Non-pigmented ciliary epithelial cell (primary cell): ENCODE measurements at places on chromosomes 1 and 21.

GRCh38 chr1:184945029-184945428 lies 29.3 kb downstream of the NIBAN1 start:
- DNase-seq: no peak

DNA sequence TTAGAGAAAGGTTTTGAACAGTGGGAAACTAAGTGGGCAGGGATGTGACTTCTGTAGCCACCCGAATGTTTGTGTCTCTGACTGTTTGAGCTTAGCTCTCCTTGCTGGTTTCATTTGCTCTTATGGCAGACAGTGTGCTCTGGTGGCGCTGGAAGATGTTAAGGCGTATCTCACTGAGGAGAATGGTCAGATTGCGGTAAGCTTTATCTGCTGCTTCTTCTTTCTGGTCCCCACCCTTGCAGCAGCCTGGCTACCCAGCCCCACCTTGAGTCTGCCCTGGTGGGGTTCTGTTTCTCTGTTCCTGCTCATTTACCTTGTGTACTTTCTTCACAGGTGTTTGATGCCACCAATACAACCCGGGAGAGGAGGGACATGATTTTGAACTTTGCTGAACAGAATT lies 9.9 kb downstream of the PFKFB2 start:
- DNase-seq: no peak

DNA sequence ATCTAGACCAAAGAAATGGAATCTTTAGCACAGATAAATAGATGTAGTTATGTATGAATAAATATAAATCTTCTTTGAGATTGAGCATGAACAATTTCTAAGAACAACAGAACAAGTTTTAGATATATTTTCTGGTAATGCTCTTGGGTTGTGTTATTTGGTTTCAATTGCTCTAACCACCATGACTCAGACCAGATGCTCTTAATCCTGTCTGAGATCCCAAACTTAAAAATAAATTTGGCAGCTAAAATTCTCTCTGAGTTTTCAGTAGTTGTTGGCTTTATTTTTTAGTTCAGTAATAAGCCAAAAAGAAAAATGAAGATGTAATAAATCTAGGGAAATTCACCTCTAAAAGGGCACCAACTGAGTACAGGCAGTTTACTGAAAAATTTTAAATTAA lies 1693.4 kb downstream of the NCAM2 start:
- no peak for DNase-seq

- DNase-seq: no peak
These were observed 21.8 kb downstream of the RPRD2 start for GRCh38 chr1:150385537-150386445.

DNA sequence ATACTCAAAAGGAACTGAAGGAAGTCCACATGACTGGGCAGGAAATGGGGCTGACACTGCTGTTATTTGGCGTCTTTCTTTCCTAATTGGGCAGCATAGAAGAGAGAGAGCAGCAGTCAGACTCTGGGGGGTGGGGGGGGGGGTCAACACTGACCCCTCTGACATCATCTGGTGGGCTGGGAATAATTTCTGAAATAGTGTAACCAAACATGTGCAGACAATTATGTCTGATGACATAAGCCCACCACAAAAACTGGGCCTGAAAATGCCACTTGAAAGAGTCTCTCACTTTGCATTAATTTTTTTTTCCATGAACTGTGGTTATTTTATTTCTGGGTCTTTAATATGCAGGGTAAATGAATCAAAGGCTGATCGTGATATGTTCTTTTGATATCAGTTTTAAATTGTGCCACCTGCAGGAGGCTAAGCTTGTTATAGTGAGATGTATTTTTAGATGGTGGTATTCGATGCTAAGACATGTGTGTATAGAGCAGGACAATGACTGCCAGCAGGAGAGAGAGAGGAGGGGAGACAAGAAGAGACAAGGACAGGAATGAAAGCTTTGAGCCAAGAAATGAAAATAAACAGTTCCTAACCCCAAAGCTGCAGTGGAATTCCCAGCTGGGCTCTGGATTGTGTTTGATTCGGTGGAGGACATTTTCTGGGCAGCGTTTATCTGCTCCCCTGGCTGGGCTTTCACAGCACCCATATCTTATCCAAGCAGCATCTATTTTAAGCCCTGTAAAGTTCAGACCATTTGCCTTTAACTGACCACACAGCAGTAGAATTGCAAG lies 264.7 kb downstream of the PBX1 start:
- DNase-seq: peak; percentile 52

- no peak for DNase-seq
These were observed 663.7 kb downstream of the PTPRC start for GRCh38 chr1:199302554-199302953.

DNA sequence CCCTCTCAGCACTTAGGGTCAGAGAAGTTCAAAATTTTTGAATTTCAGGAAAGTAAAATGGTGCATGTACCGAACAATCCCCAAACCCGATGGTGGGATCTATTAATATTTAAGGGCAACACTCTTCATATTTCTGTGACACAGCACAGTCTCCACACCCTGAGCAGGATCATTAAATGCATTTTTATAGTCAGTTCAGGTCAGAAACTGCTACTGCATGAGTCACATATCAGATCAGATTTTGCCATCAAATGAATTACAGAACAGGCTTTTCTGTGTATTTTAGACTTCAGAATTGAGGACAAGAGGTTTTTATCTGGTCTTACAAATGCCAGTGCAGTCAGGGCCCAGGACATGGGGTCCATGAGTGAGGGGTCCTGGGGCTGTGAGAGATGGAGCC lies 79.2 kb downstream of the RIPK4 start:
- DNase-seq: no peak

GRCh38 chr21:27339902-27340301 lies 373.0 kb upstream of the ADAMTS5 start:
- no peak for DNase-seq

DNA sequence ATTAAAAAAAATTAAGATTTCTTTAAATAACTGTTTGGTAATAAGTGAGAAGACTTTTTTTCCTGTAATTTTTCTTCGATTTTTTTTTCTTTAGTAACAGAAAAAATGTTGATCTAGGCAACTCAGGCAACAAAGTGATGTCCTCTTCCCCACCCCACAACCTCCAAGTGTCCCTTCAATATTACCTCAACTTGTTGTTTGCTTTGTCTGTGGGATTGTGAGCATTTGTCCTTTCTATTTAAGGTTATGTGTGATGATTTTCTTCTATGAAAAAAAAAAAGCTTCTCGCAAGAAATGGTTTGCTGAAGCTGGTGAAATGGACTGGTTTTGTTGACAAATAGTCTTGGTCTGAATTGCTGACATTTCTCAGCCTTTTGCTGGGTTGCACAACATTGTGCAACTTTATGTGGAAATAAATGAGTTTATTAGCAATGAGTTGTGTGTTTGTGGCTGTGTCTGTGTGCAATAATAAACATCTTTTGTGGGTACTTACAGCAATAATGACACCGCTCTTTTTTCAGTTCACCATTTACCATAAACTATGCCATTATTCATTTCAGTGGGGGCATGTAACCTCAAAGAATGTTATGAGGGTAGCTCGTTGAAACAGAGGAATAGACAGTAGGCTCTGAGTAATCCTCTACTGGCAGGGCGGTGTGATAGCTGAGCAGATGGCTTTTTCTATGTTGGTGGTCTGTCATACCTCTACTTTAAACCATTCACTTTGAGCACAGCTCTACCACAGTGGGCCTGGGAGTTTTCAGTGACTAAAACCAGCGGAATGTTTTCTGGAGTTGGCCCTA lies 218.4 kb downstream of the HLX start:
- DNase-seq: peak; percentile 75

DNA sequence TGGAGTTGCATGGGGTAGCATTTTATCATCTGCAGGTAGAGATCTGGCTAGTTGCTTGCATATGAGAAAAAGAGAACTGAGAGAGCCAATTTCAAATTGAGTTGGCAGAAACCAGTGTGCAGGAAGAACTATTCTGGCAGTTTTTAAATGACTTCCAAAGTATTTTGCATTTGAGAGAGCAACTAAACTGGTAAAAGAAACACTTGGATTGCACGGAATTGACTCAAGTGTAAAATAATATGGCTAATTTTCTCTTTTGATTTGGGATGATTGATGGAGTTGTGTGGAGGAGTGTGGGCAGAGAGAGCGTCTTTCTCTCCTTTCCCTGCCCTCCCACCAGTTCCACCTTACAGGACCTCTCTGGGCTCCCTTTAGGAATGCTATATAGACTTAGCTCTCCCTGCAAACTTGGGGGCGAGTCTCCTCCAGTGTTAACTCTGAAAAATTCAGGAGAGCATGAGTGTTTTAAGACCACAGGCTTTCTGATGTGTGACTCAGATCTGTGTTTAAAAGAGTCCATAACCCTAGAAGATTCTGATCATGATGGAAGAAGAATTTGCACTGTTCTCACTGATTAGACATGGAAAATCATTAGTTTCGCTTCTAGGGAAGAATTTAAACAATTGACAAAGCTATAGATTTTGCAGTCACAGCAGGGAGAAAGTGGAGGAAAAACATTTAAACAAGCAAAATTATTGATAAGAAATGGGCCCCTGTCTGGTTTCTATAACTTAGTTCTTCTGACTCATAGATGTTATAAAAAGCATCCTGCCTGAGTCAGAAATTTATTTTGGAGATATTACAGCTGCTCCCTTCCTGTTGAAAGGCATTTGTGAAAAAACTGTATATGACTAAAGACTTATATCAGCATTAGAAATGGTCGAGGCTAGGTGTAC lies 24.9 kb upstream of the CTBS start:
- DNase-seq: no peak

GRCh38 chr21:43782431-43783097 lies 6.5 kb upstream of the CSTB start:
- DNase-seq: no peak

GRCh38 chr1:110603058-110603457 lies 3.1 kb downstream of the KCNA2 start:
- DNase-seq: no peak

DNA sequence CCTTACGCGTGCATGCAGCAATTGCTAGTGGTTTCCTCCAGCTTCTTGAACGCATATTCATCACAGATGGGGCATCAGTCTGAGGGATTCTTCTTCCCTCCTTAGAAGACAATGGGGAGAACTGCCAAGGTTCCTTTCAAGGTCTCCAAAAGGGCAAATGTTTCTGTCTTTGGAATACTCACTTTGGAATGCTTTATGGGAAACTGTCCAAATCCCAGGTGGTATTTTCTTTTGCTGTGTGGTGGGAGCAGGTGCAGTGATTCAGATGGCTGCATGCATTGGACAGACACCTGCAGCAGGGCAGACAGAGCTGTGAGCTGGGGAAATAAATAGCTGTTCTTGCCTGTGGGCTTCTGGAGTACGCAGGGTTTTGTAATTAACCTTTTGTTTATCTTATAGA lies 40.5 kb downstream of the URB2 start:
- no peak for DNase-seq

DNA sequence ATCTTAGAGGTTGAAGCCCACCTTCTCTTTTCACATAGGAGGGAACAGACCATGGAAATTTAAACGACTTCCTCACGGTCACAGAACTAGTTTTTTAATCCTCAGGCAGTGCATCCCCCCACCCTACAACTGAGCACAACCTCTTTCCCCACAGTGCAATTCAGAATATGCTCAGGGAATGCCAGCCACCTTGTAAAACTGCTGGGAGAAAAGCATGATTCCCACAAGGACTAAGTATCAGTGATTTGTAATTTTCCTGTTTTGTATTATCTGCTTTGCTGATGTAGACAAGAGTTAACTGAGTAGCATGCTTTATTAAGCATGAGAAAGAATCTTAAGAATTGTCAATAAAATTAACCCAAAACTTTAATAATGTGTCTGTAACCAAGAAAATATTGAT lies 23.8 kb downstream of the TMEM50A start:
- no peak for DNase-seq

DNA sequence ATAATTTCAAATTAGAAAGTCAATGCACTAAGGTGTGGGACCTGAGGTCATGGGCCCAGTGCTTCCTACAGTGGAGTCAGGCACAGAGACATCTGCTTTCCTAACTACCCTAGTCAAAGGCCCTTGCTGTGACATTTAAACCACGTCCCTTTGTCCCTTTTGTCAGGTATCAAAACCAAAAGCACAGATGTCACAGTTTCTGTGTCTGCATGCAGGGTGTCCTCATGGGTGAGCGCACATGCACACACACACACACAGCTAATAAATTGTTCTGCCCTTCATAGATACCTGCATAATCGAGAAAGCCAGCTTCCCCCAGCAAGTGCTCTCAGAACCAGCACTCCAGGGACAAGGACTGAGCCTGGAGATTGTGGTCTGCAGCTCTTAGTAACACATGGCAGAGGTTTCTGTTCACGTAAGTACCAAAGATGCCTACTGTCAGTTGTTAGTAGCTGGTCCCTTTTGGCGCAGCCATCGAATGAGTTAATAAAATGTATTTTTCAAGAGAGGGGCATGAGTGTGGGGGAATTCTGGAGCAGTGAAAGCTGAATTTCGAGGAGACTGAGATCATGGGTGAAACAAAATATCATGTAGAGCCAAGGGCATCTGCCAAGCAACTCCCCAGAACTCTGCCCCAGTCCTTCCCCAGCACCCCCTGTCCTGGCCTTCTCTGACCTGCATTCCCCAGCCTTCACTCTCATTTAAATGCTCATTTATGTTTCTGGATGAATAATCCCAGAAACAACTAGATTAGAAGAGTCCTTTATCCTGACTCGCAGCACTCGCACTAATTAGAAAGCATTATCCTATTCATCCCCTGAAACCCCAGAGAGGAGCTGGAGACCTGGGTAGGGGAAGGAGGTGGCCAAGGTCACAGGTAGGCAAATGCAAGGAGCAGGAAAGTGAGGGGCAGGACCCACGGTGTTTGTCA lies 25.5 kb downstream of the TNR start:
- DNase-seq: no peak

GRCh38 chr1:186577216-186577615 lies 103.0 kb downstream of the PTGS2 start:
- no peak for DNase-seq

GRCh38 chr1:205258719-205259118 lies 31.0 kb downstream of the TMCC2 start:
- no peak for DNase-seq

- DNase-seq: no peak
These were observed 34.5 kb downstream of the GALNT2 start for GRCh38 chr1:230101556-230101955.

- no peak for DNase-seq
These were observed 99.4 kb downstream of the ATP5PO start for GRCh38 chr21:33816174-33816573.

DNA sequence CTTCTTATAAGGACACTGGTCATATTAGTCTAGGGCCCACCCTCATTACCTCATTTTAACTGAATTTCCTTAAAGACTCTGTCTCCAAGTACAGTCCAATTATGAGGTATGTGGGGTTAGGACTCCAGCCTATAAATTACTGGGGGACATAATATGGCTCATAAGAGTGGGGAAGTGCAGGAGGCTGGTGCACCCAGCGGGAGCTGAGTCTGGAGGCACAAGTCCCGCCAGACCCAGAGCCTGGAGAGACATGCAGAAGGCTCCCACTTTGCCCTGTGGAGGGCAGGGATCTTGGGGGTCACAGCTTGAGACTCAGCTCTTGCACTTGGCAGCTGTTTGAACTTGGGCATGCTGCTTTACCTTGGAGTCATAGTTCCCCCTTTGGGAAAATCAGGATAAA lies 250.4 kb downstream of the RHOU start:
- no peak for DNase-seq

GRCh38 chr21:29307718-29308455 lies 9.2 kb downstream of the BACH1 start:
- no peak for DNase-seq

- no peak for DNase-seq
These were observed 53.5 kb downstream of the NFASC start for GRCh38 chr1:204924013-204924759.
